Effector memory CD4-positive, alpha-beta T cell (primary cell): ENCODE measurements at places on chromosomes 3 and 15.

DNA sequence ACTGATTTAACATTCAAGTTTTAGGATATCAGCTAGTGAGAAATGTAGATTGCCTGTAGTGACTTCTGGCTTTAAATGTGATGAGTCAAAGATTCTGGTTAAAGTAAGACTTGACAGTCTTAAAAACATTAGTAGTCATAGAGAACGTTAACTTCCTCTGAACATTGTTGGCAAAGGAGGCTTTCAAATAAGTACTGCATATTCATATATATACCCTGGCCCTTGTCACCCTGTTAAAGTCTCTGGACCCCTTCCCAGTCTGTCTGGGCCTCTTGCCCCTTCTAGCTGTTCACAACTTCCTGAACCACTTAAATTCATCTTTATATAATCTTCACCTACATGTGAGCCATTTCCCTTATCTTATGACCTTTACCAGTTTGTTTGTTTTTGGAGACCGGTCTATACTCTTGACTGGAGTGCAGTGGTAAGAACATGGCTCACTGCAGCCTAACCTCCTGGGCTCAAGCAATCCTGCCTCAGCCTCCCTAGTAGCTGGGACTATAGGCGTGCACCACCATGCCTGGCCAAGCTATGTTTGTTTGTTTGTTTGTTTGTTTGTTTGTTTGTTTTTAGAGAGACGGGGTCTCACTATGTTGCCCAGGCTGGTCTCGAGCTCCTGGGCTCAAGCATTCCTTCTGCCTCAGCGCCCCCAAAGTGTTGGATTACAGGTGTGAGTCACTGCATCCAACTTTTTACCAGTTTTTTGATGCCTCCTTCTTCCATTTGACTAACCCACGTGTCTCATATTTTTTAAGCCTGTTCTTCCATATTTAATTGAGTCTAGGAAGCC is 64.4 kb upstream of the CRTC3 start:
- no peak for DNase-seq

GRCh38 chr15:93478947-93479346 is 389.9 kb upstream of the RGMA start:
- no peak for DNase-seq

- no peak for DNase-seq
These were observed 80.0 kb downstream of the AAGAB start for GRCh38 chr15:67174446-67174845.

GRCh38 chr15:58491499-58492202 is 59.9 kb downstream of the LIPC start:
- no peak for DNase-seq

GRCh38 chr3:125231895-125232294 is 19.3 kb upstream of the SLC12A8 start:
- DNase-seq, result no peak

- DNase-seq, result no peak
These were observed 33.1 kb downstream of the CEP152 start for GRCh38 chr15:48777645-48778330.

DNA sequence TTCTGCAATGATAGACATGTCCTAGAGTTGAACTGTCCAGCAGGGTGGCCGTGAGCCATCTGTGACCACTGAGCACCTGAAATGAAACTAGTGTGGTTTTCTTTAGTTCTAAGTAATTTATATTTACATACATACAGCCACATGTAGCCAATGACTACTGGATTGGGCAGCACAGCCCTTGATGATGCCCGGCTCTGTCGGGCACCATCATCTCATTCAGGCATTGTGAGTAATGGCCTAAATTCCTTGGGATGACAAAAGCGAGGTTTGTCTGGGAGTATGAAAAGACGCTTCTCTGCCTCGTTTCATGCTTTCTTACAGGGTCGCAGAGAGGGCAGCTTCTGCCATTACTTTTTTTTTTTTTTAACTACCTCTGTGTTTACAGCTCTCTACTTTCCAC is 251.9 kb upstream of the HES1 start:
- no peak for DNase-seq

DNA sequence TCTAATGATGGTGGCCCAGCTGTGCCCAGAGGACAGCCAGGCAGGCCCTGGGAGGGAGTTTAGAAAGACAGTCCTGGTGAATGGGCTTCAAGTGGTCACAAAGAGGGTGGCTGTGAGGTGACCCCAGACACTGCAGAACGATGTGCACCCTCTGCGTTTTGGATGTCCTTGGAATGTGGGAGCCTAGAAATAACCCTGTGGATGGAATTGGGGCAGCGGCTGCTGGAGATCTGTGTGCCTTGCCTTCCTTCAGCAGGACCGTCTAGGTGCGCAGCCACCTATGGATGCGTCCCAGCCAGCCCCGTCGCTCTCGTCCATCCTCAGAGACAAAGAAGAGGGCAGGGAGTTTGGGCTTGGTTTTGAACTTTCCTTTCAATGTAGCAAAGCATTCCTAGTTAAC is 46.5 kb downstream of the KLHL25 start:
- DNase-seq, result no peak

DNA sequence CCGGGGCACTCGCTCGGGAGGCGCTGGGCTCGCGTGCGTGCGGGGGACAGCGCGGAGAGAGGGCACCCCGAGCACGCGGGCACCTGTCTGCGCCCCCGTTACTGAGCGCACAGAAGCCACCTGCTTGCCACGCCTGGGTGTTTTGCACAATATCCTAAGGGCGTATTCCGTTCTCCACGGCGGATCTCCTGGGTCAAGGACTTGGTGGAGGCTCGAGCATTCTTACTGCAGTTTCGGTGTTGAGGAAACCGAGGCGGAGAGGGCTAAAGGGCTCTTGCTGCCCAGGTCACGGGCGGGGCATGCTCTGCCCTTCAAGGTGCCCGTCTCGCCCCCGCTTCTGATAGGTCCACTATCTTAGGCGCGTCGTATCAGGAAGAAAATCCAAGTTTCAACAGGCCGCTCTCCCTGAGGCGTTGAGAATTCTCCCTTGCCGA is 526 bp downstream of the GPD1L start:
- no peak for DNase-seq

GRCh38 chr15:41483115-41483514 is 10.6 kb upstream of the ITPKA start:
- DNase-seq, result no peak

GRCh38 chr3:8610951-8611350 is 33.6 kb downstream of the SSUH2 start:
- DNase-seq, result no peak

DNA sequence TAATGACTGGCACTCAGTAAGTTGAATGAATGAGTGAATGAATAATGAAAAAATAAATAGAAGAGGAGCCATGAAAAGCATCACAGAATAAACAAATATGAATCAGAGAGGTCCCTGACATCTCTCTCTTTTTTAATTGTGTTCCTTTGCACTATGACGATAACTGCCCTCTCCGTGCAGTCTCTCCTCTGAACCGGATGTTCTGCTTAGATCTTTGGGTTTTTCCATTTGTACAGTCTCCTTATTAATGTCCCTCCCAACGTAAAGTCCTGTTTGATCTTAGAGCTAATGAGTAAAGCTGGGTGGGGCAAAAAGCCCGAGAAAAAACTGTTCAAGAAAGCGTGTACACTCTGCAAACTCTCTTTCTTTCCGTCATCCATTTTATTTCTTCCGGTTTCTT is 28.3 kb upstream of the BHLHE40 start:
- no peak for DNase-seq

DNA sequence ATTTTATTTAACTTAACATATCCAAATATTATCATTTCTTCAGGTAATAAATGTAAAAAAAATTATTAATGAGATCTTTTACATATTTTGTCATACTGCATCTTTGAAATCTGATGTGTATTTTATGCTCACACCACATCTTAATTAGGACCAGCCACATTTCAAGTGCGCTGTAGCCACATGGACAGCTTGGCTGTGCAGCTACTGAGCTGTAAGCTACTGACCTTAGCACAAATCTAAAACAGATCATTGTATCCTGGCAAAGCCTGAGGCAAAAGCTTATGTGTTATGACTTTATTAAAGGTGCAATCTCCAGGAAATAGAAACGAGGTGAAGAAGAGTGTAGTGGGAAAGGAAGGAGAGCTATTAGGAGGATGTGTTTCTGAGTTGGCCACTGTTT is 126.7 kb upstream of the UBE2E2 start:
- no peak for DNase-seq

DNA sequence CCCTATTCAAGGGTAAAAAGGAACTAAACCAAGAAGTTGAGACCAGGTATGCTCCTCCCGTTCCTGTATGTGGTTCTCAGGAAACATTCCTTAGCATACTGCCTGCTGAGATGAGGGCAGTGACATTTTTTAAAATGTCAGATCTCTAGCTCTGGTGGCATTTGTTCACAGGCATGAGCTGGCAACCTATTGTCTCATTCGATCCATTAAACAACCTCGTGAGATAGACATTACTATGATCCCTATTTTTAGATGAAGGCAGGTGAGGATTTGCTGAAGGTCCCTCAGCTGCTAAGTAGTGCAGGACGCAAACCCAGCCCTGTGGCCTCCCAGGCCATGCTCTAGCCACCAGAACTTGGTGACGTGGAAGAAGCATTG is 74.9 kb downstream of the SIDT1 start:
- DNase-seq, result no peak

- no peak for DNase-seq
These were observed 139.2 kb downstream of the ATP8B4 start for GRCh38 chr15:49979705-49980382.

GRCh38 chr3:130539005-130539404 is 22.0 kb downstream of the COL6A6 start:
- no peak for DNase-seq

DNA sequence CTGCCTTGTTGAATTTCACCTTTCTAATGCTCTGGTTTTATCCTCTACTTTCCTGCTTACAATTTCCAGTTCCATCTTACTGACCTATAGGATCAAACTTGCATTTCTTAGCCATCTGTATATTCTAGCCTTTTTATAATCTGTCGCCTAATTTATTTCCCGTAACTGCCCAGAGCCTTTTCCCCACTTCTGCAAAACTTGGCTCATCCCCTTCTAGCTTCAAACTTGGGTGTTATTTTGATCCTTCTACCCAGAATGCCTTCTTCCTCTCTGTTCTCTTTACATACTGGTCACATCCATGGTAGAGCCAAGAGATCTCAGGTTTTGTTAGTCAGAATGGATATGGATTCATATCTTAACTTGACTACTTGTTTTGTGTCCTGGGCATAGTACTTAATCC is 2.6 kb downstream of the SACM1L start:
- DNase-seq, result no peak

GRCh38 chr15:89429986-89430385 is 66.4 kb downstream of the RHCG start:
- DNase-seq, result no peak

GRCh38 chr3:184337399-184337714 is at the start of gene FAM131A:
TSS of gene FAM131A (plus strand) at chr3:184337600. CDS start at chr3:184337631, 31 bp downstream.
- no peak for DNase-seq

- no peak for DNase-seq
These were observed 152.4 kb upstream of the DPH6 start for GRCh38 chr15:35698331-35698730.

DNA sequence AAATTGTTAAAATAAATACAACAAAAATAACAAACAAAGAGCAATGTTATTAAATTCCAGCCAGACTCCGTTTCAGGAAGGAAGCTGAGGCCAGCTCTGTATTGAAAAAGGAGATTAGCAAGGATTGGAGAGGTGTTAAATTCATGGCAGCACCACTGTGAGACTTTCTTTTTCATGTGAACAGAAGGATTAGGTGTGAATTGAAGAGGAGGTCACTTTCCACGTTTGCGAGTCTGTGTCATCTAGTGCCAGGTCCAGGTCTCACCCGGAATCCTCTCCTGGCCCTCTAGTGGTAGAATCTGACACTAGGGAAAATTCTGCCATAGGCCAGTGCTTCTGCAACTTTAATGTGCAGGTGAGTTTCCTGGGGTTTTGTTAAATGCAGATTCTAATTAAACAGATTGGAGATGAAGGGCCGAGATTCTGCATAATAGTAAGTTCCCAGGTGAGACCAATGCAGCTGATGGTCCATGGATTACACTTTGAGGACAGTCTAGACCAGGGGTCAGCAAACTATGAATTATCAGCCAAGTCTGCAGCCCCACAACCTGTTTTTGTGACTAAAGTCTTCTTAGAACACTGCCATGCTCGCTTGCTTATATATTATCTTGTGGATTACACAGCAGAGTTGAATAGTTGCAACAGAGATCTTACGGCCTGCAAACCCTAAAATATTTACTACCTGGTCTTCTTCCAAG is 9.2 kb upstream of the SLC6A1 start:
- DNase-seq, result no peak

GRCh38 chr3:154842536-154842935 is 237.6 kb upstream of the MME start:
- DNase-seq, result no peak

DNA sequence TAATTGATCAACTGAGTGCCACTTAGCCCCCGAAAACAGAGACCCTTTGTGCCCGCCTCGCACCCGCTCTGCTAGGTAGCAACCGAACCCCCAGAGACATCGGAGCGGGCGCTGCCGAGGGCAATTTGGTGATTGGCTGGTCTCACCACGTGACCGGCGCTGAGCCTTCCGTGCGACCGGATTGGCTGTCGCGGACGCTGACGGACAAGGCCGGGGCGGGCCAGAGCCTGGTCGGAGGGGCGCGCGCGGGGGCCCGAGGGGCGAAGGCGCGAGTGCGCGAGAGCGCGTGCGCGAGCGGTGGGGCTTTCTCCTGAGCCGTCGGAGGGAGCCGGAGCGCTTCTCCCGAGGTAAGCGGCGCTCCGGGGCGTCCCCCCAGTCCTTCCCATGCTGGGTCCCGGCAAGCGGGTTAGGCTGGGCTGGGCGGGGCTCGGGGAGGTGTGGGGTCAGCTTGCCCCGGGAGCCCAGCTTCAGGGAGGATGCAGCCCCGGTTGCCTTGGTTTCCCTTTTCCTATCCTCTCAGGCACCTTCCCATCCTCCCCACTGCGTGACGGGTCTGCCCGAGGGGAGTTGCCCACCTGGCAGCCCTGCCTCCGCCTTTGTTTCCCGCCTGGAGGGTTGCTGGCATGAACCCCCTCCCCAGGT is at the start of gene TMEM108:
TMEM108 (plus strand) TSS at position 303 of the 642 bp plus-strand sequence.
- no peak for DNase-seq

GRCh38 chr15:87741350-87741749 is 515.2 kb downstream of the NTRK3 start:
- no peak for DNase-seq

DNA sequence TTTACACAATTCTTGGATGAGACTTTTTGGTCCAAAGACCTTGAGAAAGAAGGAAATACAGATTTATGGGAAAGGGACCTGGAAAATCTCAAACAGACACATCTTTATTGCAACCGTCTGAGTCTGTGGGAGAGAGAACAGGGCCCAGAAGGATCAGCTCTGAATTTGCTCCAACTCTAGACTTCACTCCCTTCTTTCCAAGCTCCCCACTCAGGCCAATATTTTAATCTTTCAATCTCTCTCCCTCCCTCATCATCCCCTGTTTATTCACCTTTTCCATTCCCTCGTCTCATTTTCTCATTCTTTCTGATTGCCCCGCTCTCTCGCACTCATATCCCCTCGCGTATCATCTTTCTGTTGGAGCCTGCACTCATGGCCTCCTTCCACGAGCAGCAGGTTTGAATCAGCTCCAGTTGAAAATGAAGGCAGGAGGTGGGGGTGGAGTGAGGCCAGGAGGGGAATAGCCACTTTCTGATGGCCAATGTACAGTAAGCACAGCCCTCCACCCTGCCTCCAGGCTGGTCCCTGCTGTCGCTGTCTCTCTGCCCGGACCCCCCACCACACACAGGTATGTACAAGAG is 63.6 kb upstream of the BOC start:
- no peak for DNase-seq
